ENCODE measurements at places on chromosomes 5 and 9. TPM values are rescaled to one million over a fixed set of nuclear protein-coding genes. Genes with fewer than 3 reads are reported as not detected.

DNA sequence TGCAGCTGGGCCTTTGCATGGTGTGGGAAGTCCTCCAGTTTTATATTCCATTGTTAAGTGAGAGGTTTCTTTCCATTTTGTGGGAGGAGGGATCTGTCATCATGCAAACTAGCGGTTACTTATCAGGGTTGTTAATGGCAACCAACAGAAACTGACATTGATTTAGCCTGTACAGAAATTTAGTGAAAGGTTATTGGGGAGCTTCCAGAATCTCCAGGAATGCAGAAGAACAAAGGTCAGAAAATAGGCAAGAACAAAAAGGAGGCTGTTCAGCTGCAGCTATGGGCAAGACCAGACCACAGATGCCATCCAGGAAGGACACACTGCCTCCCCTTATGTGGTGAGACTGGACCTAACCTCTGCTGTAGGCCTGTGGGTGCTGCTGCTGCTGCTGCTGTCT is 395.8 kb downstream of the KDM4C start:
- no peak overlapping the region for H3K4me3 ChIP-seq
- H3K4me1 ChIP-seq: no peaks in the 10 kb centered on the region
- no peak overlapping the region for H3K27ac ChIP-seq
- no peaks in the 10 kb centered on the region for H3K36me3 ChIP-seq

DNA sequence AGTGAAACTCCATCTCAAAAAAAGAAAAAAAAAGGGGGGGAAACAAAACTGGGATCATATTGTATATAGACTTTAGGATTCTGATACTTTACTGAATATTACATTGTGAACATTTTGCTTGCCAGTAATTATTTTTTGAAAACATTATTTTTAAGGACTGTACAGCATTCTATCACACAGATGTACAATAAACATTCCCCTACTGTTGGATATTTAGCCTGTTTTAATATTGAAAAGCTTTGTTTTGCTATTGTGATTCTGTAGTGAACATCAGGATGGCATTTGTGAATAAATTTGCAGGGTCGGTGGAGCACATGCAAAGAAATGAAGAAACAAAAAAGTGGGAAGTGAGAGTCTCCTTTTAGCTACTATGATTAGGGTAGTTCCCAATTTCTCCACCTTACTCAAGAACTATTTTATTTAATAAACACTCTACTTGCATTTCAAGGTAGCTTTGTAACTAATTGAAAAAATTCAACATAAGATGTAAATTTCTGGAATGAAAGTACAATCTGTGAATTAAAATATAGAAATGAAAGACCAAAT is 18.7 kb downstream of the RASGRF2 start:
- no peak overlapping the region for H3K4me3 ChIP-seq
- no peaks in the 10 kb centered on the region for H3K36me3 ChIP-seq
- H3K27me3 ChIP-seq: no peaks in the 10 kb centered on the region
- no peak overlapping the region for H3K27ac ChIP-seq

- peak within 1 kb of the TSS; percentile 88 for H3K27ac ChIP-seq
- peak; percentile 95 for DNase-seq
- no peaks in the 10 kb centered on the region for H3K4me1 ChIP-seq
- peak within 1 kb of the TSS; percentile 55 for H3K4me3 ChIP-seq
- no peaks in the 10 kb centered on the region for H3K27me3 ChIP-seq
- H3K36me3 ChIP-seq: no peaks in the 10 kb centered on the region
Observed at GRCh38 chr9:97696803-97697601, at the start of gene XPA. Gene XPA (minus strand): TSS chr9:97697340. CDS start chr9:97697292, 48 bp downstream.

DNA sequence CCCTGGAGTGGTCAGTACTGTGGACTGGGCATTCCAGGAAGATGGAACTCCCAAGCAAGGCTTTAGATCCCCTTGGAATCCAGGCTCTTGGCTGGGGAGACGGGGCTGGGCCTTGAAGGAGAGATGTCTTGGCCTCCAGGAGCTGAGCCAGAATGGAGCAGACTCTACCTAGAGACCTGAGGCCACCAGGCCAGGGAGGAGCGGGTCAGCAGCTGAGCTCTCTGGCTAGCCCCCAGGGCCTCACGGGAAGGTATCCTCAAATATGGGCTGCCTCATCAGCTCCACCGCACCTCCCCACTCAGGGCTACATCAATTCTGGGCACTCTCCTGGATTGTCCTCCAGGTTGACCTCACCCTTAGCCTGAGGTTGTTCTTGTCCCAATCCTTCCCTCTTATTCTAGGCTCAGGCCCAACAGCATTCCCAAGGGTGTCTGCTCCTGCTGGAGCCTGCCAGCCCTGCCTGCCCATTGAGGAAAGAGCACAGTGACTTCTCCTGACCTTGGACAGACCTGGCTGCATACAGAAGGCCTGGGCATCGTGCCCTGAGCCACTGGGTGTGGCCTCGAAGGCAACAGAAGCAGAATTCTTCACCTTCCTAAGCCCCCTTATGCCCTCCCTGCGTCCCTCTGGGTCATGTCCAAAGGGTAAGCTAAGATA is 3.0 kb upstream of the PDLIM4 start:
- no peaks in the 10 kb centered on the region for H3K4me1 ChIP-seq
- H3K27ac ChIP-seq: no peak overlapping the region
- no peaks in the 10 kb centered on the region for H3K36me3 ChIP-seq
- no peaks in the 10 kb centered on the region for H3K27me3 ChIP-seq
- H3K4me3 ChIP-seq: no peak overlapping the region

- no peak overlapping the region for H3K27ac ChIP-seq
- H3K4me1 ChIP-seq: no peaks in the 10 kb centered on the region
- no peaks in the 10 kb centered on the region for H3K36me3 ChIP-seq
- no peak overlapping the region for H3K4me3 ChIP-seq
- DNase-seq: no peak
Observed at GRCh38 chr5:119721775-119722174, 92.4 kb downstream of the FAM170A start.

DNA sequence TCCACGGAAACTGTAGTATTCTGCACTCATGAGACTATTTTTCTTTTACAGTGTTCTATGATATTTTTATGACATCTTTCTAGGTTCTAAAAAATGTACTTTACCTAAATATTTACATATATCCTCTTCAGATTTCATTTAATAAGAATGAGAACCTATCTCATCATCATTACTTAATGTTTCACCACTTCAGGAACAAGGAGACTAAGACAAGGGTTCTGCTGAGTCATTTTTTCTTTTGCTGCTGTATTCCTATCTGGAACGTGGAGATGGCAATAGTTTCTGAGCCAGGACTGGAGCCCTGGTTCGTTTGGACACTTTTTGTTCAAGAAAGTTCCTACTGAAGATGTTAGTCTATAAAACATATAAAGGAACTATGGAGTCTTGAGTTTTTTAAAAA is 258.2 kb upstream of the MAP3K1 start:
- DNase-seq: no peak
- no peaks in the 10 kb centered on the region for H3K4me1 ChIP-seq
- H3K27ac ChIP-seq: no peak overlapping the region
- no peaks in the 10 kb centered on the region for H3K36me3 ChIP-seq
- H3K27me3 ChIP-seq: no peaks in the 10 kb centered on the region

DNA sequence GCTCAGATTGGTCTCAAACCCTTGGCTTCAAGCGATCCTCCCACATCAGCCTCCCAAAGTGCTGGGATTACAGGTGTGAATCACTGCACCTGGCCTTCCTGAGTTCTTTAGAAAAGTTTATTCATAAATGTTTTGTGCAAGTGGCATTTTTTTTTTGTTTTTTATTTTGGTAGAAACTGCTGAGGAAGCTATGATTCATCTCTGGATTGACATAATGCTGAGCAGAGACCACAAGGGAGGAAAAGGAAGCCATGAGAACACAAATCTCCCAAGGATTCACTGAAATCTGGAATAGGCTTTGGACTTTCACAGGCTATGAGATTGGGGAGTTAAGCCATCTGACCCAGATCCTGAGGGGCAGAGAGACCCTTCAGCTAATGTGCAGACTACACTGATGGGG is 3.4 kb upstream of the SLC46A2 start:
- DNase-seq: no peak
- no peaks in the 10 kb centered on the region for H3K36me3 ChIP-seq
- H3K27me3 ChIP-seq: no peaks in the 10 kb centered on the region

- H3K4me3 ChIP-seq: no peak overlapping the region
- no peaks in the 10 kb centered on the region for H3K36me3 ChIP-seq
- H3K4me1 ChIP-seq: no peaks in the 10 kb centered on the region
Observed at GRCh38 chr9:4366591-4367330, 66.9 kb upstream of the GLIS3 start.

GRCh38 chr5:78274540-78275197 is 19.8 kb downstream of the AP3B1 start:
- H3K4me3 ChIP-seq: no peak overlapping the region
- H3K27ac ChIP-seq: no peak overlapping the region
- DNase-seq: no peak
- H3K36me3 ChIP-seq: no peaks in the 10 kb centered on the region
- H3K4me1 ChIP-seq: no peaks in the 10 kb centered on the region

GRCh38 chr5:119631660-119632059 is 2.3 kb downstream of the FAM170A start:
- H3K4me3 ChIP-seq: no peak overlapping the region
- no peak for DNase-seq
- no peak overlapping the region for H3K27ac ChIP-seq
- no peaks in the 10 kb centered on the region for H3K27me3 ChIP-seq

DNA sequence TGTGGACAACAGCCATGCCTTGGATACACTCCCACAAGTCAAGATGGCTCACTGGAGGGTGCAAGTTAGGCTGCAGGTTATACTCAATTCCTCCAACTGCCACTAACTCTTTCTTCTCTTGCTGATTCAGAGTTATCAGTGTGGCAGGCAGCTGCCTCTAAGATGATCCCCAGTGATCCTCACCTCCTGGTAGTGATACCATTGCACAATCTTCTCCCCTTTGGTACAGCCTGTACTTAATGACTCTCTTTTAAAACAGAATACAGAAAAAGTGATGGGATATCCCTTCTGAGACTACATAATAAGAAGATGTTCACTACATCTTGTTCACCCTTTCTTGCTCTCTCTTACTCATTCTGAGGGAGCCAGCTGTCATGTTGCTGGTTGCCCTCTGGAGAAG is 323.1 kb downstream of the RAB3C start:
- DNase-seq: no peak
- H3K27ac ChIP-seq: no peak overlapping the region
- no peaks in the 10 kb centered on the region for H3K27me3 ChIP-seq
- H3K4me3 ChIP-seq: no peak overlapping the region

GRCh38 chr9:129949821-129950220 is 93.2 kb downstream of the FNBP1 start:
- peak overlapping the region; percentile 85 for H3K27ac ChIP-seq
- peaks cover 5% of the 10 kb centered on the region for H3K4me1 ChIP-seq
- no peaks in the 10 kb centered on the region for H3K36me3 ChIP-seq
- DNase-seq: no peak
- no peaks in the 10 kb centered on the region for H3K27me3 ChIP-seq

- H3K27ac ChIP-seq: no peak overlapping the region
- H3K4me3 ChIP-seq: no peak overlapping the region
- no peaks in the 10 kb centered on the region for H3K36me3 ChIP-seq
- H3K4me1 ChIP-seq: no peaks in the 10 kb centered on the region
Observed at GRCh38 chr9:4009006-4009511, 290.8 kb downstream of the GLIS3 start.

DNA sequence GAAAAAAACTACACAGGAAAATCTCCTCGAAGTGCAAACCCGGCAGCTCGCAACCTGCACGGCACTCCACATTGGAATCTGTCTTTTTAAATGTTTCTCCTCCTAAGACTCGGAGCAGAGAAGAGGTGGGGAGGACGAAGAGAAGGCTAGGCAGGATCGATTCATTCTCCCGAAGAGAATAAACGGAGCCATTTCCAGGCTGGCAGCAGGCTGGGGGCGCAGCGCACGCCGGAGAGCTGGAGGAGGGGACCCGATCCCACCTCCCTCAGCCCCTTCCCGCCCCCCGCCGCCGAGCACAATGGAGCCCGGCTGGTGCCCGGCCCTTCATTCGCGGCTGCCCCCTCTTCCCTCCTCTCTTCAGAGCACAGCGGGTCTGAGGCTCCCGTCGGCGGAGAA is 628 bp downstream of the HOMER1 start:
- peak overlapping the region; percentile 100 for H3K27ac ChIP-seq
- H3K4me1 ChIP-seq: peaks cover 8% of the 10 kb centered on the region
- peak overlapping the region; percentile 85 for H3K4me3 ChIP-seq
- DNase-seq: no peak

GRCh38 chr9:127548352-127548881 is 63.7 kb upstream of the STXBP1 start:
- H3K4me1 ChIP-seq: no peaks in the 10 kb centered on the region
- no peaks in the 10 kb centered on the region for H3K27me3 ChIP-seq
- DNase-seq: no peak
- H3K36me3 ChIP-seq: no peaks in the 10 kb centered on the region
- H3K27ac ChIP-seq: no peak overlapping the region
- no peak overlapping the region for H3K4me3 ChIP-seq

DNA sequence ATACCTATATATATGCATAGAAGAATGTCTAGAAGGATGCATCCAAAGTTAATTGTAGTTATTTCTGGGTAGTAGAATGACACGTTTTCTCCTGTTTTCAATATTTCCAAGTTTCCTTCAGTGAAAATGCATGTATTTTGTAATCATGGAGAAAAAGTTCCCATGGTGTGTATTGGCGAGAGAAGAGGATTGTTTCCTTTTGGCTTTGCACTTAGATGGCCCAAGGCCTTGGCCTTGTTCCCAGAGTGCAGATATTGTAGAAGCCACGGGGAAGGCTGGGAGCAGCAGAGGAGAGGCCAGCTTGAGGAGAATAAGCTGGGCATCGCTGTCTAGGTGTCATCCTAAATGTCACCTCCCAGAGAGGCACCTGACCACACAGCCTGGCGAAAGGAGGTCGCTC is 44.0 kb downstream of the IRF1 start:
- H3K4me1 ChIP-seq: peaks cover 21% of the 10 kb centered on the region
- no peaks in the 10 kb centered on the region for H3K36me3 ChIP-seq
- H3K27me3 ChIP-seq: no peaks in the 10 kb centered on the region
- no peak overlapping the region for H3K4me3 ChIP-seq
- DNase-seq: peak; percentile 83

DNA sequence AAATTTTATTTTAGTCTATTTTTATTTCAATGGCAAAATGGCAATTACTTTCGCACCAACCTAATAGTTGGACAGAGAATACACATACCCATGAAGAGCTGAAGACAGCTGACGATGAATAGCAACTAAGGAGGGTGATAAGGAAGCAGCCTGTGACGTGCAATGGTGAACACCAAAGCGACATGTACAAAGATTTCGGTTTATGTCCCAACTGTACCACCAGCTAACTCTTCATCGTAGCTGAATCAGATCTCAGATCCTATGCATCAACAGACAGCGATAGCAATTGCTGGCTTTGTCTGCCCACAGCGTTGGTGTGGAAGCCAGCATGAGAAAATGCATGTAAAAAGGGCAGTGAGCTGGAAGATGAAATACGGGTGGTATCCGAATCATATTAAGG is 130.6 kb upstream of the ANKH start:
- DNase-seq: no peak
- no peaks in the 10 kb centered on the region for H3K4me1 ChIP-seq
- no peak overlapping the region for H3K4me3 ChIP-seq
- no peaks in the 10 kb centered on the region for H3K36me3 ChIP-seq

CSF2 gene
- total RNA-seq: not detected

SPATA24 gene
- 3.4 TPM for total RNA-seq

HABP4 gene
- 16.4 TPM for total RNA-seq

Measured in uterus (tissue), 4 donors.